ENCODE measurements at places on chromosomes 1 and 21.

- DNase-seq, result no peak
Measured at GRCh38 chr1:21536218-21536617, 27.0 kb downstream of the ALPL start.

GRCh38 chr1:116989835-116990234 lies 11.7 kb upstream of the CD101 start:
- DNase-seq, result no peak

- no peak for DNase-seq
Measured at GRCh38 chr1:6996371-6996770, 211.1 kb downstream of the CAMTA1 start.

GRCh38 chr1:214551436-214552173 lies at the start of gene PTPN14:
Gene PTPN14 (minus strand): TSS chr1:214551602. CDS start chr1:214464803, 86,799 bp downstream.
- DNase-seq, result peak; percentile 54

DNA sequence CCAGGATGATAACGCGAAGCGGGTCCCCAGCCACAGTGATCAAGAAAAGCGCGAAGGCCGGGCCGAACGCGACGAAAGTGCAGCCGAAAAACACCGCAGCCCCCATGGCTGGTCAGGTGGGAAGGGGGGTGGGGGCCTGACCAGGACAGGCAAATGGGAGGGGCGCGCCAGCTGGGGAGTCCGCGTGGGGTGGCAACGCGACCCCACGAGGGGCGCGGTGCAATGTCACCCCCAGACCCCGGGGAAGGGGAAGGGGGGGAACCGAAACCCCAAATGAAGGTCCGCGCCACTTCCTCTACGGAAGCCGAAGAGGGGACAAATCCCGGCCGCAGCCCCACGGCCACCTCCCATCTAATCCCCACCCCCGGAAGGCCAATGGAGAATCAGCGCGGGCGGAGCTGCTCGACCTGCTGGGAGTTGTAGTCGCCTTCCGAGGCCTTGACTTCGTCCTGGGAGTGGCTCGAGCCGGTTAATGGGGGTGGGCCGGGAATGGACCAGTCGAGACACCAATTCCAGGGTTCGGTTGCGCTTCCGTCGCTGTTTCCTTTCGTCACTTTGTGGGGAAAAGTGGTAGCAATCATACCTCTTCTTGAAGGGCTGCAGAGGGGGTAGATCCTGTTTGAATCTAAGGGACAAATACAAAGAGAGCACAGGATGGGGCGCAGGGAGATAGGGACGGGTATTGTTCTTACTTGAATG lies at the start of gene APH1A:
Gene APH1A (minus strand): TSS at position 312 of the 699 bp plus-strand sequence. CDS start 206 bp downstream, at position 106.
- DNase-seq, result peak; percentile 95

GRCh38 chr1:24168245-24168644 lies 18.8 kb downstream of the IFNLR1 start:
- DNase-seq, result no peak

DNA sequence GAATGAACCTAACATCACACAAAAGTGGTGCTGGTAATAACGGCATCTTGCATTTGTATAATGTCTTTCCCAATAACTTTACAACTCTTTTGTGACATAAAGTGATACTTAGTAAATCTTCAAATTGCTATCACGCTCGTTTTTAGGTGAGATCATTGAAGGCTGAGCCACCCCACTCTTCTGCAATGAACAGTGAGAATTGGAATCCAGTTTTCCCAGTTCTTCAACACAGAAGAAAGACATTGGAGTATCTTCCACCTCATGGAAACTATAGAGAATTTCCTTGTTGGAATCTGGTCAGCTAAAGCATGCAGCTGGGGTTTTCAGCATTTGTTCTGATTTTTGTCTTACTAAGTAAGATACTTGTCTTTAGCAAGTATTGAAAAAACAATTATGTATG lies 59.9 kb upstream of the NRIP1 start:
- DNase-seq, result no peak

DNA sequence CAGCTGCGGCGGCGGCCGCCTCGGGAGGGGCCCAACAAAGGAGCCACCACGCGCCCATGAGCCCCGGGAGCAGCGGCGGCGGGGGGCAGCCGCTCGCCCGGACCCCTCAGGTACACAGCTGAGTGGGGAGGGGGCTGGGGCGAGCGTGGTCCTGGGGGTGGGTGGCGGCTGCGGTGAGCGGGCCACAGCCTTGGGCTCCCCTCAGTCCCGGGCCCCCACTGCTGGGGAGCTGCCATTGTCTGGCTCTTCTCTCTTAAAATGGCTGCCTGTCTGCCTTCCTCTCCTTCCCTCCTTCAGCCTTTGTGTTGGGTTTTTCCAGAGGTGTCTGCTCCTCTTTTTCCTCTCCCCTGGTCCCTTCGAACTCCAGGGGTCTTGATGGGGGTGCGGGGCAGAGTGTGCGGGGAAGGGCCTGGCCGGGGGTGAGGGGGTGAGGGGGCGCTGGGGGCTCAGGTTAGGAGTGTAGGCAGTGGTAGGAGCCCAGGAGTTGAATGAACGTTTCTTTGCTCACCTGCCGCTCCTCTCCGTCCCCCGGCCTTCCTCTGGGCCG lies 1.7 kb downstream of the ARID1A start:
- DNase-seq, result no peak

- no peak for DNase-seq
Measured at GRCh38 chr1:201419256-201419655, 2.3 kb downstream of the TNNI1 start.

- no peak for DNase-seq
Measured at GRCh38 chr1:1309251-1310108, 1.1 kb downstream of the PUSL1 start.
